ENCODE measurements at places on chromosomes 7 and 10.
A peak's percentile ranks its signal among the peaks of the same experiment; 100 is the strongest.

DNA sequence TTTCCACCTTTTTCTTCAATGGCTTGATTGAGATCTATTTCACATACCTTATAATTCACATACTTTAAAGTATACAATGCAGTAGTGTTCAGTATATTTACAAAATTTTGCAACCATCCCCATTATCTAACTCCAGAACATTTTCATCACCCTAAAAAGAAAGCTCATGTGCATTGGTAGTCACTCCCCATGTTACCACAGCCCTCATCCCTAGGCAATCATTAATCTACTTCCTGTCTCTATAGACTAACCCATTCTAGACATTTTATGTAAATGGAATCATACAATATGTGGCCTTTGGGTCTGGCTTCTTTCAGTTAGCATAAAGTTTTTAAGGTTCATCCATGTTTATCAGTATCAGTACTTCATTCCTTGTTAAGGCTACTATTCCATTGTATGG, 214.2 kb downstream of the WDR11 start:
- DNase-seq, result no peak

- DNase-seq, result no peak
These were observed 15.1 kb downstream of the SNX10 start for GRCh38 chr7:26306790-26307189.

GRCh38 chr7:116800594-116800993, 61.8 kb upstream of the CAPZA2 start:
- DNase-seq, result no peak

GRCh38 chr10:1255118-1255517, 198.9 kb downstream of the WDR37 start:
- DNase-seq, result no peak

DNA sequence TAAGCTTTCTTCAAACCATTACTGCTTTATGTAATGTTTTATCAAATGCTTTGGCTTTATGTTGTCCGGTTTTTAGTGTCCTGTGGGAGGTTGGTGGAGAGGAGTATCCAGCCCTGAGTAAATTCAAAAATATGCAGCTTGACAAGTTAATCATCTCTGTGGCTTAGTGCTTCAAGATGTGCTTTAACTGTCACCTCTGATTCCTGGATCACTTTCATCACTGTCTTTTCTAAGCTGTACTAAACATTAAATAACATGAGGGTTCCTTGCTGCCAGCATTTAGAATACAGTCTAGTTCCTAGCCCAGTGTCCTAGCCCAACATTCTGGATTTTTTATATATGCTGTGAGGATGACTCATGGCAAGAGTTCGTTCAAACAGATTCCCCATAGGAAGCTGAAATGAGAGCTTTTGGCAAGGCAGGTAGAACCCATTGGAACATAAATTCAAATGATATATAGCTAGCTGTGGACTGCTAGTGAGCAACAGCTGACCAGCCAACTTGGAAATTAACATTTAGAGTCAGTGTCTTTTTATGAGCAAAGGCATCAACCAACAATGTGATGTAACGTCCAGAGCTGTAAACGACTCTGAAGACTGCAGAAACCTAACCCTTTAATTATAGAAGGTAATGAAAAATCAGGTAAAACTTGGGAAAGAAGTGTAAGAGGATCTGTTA, 80.6 kb upstream of the OIT3 start:
- DNase-seq, result peak; percentile 8

DNA sequence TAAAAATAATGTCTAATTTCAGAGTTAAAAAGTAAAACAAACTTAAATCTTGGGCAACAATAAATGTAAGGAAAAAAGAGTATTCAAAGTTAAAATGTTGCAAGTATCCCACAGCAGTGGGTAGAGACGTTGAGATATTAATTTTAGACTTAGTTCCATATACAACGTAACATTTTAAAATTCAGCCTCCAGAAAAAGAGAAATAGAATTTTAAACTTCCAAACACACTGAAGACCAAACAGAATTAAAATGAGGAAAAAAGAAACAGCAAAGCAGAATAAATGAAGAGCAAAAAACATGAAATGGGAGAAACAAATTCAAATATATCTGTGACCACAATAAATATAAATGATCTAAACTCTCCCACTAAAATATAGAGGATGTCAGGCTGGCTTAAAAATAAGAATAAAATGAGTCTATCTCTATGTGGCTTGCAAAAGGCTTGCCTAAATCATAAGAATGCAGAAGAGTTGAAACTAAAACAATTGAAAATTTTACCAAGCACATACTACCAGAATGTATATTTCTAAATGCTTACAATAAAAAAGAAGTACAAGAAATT, 46.0 kb upstream of the EGFR start:
- no peak for DNase-seq

GRCh38 chr10:14416308-14416700, 85.6 kb upstream of the FRMD4A start:
- DNase-seq, result no peak

DNA sequence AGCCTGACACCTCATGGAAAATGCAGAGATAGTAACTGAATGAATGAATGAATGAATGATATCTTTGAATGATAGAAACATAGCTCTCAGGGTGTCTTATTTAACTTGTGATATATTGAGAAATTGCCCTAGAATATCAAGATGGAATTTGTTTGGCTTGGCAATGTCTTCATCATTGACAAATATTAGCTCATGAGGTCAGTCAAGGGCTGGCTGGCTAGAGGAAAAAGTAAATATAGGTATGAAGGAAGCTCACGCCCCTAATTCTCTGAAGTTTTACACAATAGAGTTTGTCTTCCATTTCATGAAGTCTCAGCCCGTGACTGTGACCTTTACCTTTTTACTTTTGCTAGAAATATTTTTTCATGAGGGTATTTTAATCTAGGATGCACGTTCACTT, 305.2 kb downstream of the ADARB2 start:
- DNase-seq, result no peak

DNA sequence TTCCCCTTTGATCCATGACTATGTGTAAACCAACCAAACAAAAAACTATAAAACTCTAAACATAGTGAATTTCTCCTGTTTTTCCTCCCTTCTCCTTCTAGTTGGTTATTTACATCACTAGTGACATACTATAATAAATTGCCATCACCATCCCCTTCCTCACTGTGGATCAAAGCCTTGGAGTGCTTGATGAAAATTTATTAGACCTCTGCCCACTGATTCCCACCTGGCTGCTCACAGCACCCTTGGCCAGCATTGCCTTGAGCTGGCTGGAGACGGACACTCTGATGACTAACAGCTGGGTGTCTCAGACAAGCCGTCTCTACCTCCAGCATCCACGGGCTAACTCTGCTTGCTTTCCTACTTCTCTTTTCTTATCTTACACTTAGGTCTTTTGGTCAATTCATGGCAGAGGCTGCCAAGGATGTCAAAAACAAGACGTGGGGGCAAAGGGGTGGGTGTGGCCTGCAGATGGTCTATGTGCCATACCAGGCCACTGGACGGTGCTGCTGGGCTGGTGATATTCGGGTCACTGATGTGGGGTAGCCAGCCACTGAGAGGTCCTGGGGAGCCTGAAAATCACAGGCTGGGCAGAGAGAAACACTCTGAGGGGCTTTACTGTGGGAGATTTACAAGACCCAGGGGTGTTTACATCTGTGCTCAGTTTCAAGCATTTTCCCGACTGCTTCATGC, 207.8 kb downstream of the TAX1BP1 start:
- DNase-seq, result no peak

DNA sequence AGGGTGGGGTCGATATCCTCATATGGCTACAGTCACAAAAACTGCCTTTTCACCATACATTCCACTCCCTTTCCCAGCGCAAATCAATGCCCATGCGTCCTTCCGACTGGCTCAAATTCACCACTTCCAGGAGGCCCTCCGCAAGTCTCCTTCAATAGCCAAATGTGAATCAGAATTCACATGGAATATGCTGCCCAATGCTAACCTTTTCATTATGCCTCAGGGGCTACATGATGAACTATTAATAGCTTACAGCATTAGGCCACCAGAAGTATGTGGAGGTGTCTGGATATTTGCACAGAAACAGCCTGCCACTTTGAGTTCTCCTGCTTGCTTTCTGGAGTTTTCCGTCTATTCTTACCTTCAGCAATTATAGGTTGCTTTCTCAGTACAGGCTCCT, 27.7 kb downstream of the RGS10 start:
- no peak for DNase-seq

DNA sequence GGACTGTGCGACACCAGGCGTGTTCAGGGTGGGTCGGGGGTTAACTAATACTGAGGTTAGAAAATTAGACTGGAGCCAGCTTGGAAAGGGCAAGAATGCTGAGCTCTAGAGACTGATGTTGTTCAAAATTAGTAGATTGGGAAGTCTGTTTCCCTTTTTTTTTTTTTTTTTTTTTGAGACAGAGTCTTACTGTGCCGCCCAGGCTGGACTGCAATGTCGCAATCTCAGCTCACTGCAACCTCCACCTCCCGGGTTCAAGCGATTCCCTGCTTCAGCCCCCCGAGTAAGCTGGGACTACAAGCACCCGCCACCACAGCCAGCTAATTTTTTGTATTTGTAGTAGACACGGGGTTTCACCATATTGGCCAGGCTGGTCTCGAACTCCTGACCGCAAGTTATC, 2.7 kb upstream of the CPVL start:
- no peak for DNase-seq

DNA sequence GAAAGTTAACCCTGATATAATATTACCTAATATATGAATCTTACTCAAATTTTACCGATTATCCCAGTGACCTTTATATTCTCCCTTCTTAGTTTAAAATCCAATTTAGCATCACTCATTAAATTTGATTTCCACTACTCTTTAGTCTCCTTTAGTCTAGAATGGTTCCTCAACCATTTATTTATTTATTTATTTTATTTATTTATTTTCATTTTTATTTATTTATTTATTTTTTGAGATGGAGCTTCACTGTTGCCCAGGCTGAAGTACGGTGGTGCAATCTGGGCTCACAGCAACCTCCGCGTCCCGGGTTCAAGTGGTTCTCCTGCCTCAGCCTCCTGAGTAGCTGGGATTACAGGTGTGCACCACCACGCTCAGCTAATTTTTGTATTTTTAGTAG, 92.8 kb downstream of the LCOR start:
- no peak for DNase-seq

GRCh38 chr7:15687546-15688278, 1.2 kb upstream of the MEOX2 start:
- no peak for DNase-seq

GRCh38 chr10:35451151-35452016, 115.1 kb downstream of the CCNY start:
- DNase-seq, result no peak

- no peak for DNase-seq
These were observed 281.9 kb downstream of the PRPF18 start for GRCh38 chr10:13868528-13869294.

DNA sequence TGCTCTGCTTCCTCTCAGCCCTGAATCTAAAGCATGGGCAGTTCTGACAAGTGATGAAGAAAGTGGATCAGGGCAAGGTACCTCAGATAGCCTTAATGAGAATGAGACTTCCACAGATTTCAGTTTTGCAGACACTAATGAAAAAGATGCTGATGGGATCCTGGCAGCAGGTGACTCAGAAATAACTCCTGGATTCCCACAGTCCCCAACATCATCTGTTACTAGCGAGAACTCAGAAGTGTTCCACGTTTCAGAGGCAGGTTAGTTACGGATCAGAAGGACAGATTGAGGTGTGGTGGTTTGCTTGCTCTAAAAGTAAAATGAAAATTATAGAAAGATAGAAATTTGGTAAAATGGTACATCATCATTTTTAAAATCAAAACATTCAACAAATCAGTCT, 130.4 kb downstream of the AASS start:
- no peak for DNase-seq

DNA sequence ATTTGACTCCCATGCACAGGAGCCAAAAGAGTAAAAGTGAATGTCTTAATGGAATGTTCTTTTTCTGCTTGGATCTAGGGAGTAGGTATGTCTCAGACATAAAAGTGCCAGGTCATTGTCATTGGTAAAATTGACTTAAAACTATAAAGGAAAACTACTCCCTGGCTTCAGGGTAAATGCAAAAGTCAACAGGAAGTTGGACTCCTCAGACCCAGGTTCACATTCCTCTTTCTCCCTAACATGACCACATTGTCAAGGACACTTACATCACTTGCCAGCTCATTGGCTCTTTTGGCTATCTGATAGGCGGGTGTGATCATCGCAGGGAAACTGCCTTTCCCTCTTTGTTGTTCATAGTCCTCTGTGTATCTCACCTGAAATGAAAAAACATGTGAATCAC, 13.7 kb downstream of the NRAP start:
- DNase-seq, result no peak

GRCh38 chr7:1706721-1707613, 36.9 kb downstream of the ELFN1 start:
- no peak for DNase-seq

DNA sequence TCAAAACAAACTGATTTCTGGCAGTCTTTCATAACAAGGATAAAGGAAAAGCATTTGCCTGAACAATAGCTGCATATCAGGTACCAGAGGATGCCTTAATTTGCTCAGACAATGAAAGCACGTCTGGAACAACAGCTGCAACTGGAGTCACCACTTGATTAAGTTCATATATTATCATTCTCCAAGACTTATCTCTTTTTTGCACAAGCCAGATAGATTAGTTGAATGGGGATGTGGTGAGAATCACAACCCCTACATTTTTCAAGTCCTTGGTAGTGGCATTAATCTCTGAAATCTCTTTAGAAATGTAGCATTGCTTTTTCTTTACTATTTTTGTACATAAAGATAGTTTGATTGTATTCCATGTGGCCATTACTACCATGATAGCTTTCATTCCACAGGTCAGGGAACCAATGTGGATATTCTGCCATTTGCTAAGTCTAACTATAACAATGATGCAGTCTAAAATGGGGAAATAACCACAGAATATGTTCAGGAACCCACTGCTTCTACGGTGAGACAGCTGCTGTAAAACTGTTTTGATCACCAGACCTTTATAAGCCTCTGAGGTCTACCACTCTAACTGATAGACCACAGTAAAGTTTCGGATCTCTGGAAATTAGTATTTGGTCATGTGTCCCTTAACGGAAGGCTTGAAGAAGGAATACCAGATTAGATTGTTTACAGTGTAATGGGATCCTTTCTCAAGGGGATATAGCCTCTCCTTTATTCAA, 1176.2 kb downstream of the DNAJB9 start:
- no peak for DNase-seq

DNA sequence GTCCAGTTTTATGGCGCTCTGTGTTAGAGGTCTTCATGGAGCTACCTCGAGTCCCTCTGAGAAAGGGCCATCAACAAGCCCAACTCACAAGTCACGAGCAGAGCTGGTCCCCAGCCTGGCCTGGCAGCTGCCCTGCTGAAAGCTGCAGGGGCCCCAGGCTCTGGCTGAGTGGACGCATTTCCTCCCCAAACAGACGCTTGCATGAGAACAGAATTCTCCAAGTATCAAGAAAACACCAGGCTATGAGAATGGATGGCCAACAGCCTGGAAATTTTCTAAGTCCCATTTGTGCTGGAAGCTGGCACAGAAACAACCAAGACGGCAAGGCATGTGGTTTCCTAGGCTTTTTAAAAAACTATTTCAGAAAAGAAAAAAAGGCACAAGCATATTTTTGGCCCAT, 114.8 kb downstream of the FAM53B start:
- no peak for DNase-seq

All from Panc1 (cell line).